ENCODE measurements at places on chromosomes 5 and 9. TPM values are rescaled to one million over a fixed set of nuclear protein-coding genes. Genes with fewer than 3 reads are reported as not detected.

Gene SLIT3
- total RNA-seq: 86.9 TPM

Gene SREK1IP1
- total RNA-seq: 8.5 TPM

Gene CAMLG
- 24.4 TPM for total RNA-seq

Gene OR1N1
- total RNA-seq: not detected

GRCh38 chr5:36900283-36900682 lies 23.7 kb downstream of the NIPBL start:
- no peak for DNase-seq

DNA sequence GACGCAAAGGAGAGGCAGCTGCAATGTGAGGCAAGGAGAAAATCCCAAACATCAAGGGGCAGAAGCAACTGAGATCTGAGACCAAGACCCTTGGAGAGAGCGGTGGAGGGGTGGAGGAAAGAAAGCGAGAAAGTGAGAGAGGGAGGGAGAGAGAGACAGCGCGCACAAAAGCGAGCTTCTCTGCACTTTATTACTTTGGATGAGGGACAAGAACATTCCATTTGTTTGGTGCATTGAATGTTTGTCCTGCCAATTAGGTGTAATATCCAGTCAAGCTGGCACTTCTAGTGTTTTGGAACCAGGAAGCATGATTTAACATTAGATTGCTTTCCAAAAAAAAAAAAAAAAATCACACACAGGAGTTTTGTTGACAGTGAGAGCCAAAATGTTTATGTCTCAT lies 1.4 kb downstream of the CAST start:
- DNase-seq: no peak

DNA sequence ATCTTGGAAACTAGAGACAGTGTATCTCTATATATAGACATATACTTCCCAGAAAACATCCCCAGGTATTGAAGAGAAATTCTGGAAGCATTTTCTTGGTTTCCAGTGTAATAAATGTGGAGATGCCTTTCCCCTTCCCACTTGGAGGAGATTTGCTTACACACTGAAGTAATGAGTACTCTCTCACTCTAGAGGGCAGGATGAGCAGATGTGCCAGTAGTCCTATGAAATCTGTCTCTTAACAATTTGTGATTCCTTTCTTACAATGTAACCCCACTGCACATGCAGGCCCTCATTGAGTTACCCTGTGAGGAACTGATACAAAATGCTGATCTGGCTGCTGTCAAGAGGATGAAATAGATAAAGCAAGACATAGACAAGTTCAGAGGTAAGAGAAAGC lies 567.2 kb downstream of the SLCO4C1 start:
- DNase-seq: no peak

- DNase-seq: no peak
These were observed 28.4 kb downstream of the PSAT1 start for GRCh38 chr9:78325343-78325742.

- DNase-seq: no peak
These were observed 126.0 kb upstream of the PTPN3 start for GRCh38 chr9:109624143-109624542.

DNA sequence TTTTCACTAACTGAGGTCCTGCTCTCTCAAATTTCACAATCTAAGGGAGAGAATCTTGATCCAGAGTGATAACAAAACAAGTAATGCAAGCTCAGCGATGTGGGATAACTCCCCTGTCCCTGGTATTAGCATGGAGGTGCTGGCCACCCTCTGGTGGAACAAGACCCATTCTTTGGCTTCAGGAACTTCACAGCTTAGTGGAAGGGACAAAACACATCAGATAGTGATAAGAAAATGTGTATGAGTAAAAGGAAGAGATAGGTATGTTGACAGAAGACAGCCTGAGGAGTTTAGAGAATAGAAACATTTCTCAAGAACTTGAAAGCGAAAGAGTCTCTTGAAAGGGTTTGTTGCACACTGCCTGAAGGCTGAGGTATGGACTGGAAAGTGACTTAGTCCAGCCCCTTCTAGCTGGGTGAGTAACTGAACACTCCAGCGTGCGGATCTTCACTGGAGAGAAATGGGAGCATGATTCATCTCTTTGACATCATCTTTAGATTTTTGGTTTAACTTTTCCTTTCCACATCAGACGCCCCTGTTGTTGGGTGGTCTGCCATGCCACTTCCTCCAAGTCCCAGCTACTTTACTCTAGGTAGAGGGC lies 25.4 kb upstream of the ZSWIM6 start:
- DNase-seq: no peak

GRCh38 chr5:58827463-58827862 lies 244.6 kb downstream of the RAB3C start:
- no peak for DNase-seq

GRCh38 chr5:79876456-79876855 lies 114.6 kb downstream of the MTX3 start:
- DNase-seq: no peak

- no peak for DNase-seq
These were observed 581.8 kb upstream of the C9orf72 start for GRCh38 chr9:28155067-28155466.

DNA sequence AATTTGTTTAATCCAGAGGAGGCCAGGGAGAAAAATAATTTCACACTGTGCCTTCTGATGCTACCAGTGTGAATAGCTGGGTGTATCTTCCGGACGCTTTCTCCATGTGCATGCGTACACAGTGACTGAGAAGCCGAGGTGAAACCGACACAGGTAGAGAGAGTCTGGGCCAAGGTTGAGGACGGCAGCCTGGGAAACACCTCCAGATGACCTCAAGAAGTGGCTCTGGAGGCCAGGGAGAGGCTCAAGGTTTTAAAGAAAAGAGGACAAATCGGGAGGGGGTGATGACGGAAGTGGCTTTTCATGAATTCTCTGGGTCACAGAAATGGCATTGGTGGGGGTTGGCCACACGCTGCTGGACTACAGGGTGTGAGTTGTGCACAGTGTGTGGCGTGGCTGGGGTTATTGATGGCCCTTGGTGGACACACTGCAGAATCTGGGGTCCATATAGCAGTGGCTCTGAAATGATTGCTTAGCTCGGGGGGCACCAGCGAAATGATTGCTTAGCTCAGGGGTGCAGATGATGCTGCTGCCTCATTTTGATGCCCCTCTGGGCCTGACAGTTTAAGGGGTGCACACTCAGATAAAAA lies 34.1 kb upstream of the LRRC14B start:
- no peak for DNase-seq
